CD4-positive, CD25-positive, alpha-beta regulatory T cell (primary cell): ENCODE measurements at places on chromosomes 2 and 18.

- H3K4me3 ChIP-seq, result no peak overlapping the region
- no peaks in the 10 kb centered on the region for H3K36me3 ChIP-seq
- no peak for DNase-seq
- no peak overlapping the region for H3K27ac ChIP-seq
Observed at GRCh38 chr2:33213648-33214047, 262.8 kb upstream of the RASGRP3 start.

DNA sequence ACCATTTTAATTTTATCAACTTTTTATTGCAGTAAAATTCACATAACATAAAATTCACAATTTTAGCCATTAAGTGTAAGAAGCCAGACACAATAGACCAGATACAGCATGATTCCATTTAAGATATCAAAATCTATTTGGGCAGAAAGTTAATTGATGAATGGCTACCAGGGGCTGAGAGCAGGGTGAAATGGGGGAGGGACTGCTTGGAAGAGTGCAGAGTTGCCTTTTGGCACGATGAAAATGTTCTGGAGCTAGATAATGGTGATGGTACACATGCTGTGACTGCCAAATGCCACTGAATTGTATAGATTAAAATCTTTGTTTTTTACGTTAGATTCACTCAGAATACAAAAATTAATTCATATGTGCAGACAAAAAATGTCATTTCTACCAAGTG lies 289.3 kb upstream of the HNMT start:
- no peak overlapping the region for H3K4me3 ChIP-seq

DNA sequence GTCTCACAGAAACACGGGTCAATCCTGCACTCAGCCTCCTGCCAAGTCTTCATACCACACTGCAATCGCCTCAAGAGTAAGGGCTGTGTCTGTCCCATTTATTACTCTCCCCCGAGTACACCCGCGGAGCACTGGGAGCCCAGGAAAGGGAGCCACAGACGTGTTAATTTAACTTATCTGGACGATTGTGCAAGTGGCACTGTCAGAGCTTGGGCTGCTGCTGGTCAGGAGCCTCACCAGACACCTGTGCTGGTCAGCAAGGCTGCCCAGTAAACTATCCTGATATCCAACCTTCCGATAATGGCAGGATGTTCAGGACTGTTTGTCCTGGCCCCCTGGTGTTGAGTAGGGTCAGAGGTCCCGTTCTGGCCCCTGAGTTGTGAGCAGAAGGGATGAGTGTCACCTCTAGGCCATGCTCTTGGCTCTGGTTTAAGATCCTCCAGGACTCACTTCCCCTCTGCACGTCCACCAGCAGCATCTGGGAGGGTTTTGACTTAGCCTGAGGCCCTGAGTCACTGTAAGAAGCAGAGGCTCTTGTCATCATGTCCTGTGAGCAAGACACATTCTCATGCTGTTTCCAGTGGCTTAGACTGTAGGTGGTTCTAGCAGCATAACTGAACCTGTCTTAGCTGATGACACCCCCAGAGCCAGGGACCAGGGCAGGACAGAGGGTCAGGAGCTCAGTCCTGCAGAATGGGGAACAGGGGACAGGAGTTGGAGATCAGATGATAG lies 82.5 kb upstream of the ARL4C start:
- DNase-seq, result no peak
- no peaks in the 10 kb centered on the region for H3K4me1 ChIP-seq
- no peak overlapping the region for H3K4me3 ChIP-seq
- no peaks in the 10 kb centered on the region for H3K36me3 ChIP-seq
- no peak overlapping the region for H3K27ac ChIP-seq
- H3K27me3 ChIP-seq, result peaks cover 6% of the 10 kb centered on the region

GRCh38 chr2:209913786-209914345 lies 88.6 kb upstream of the RPE start:
- no peak for DNase-seq
- no peaks in the 10 kb centered on the region for H3K27me3 ChIP-seq
- no peaks in the 10 kb centered on the region for H3K4me1 ChIP-seq
- H3K4me3 ChIP-seq, result no peak overlapping the region

- H3K27ac ChIP-seq, result no peak overlapping the region
- DNase-seq, result no peak
- H3K4me1 ChIP-seq, result no peaks in the 10 kb centered on the region
- H3K27me3 ChIP-seq, result no peaks in the 10 kb centered on the region
Observed at GRCh38 chr18:11327391-11328009, 178.1 kb upstream of the PIEZO2 start.

DNA sequence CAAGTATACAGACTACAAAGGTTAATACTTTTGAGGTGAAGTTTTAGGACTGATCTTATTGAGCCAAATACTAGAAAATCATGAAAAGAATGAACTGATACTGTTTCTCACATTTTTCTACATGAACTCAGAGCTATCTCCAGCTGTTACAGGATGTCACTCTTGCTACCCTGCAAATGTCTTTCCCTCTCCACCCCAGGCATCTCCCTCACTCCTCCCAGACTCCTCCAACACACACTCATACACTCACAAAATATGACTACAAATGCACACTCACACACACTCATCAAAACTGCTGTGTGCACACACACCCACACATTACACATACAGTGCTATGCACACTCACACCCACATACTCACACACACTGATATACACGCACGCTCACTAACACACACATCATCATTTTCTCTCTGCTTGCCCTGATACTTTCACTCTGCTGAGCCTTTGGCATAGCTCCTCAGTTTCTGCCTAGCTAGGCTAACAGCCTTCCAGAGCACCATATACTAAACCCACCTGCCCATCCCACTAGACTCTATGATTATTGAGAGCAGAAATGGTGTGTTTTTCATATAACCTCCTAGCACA lies 273.3 kb downstream of the CD226 start:
- no peak overlapping the region for H3K27ac ChIP-seq
- H3K36me3 ChIP-seq, result no peaks in the 10 kb centered on the region
- no peaks in the 10 kb centered on the region for H3K27me3 ChIP-seq
- no peak overlapping the region for H3K4me3 ChIP-seq

- no peaks in the 10 kb centered on the region for H3K36me3 ChIP-seq
- H3K27ac ChIP-seq, result no peak overlapping the region
- no peak overlapping the region for H3K4me3 ChIP-seq
- peaks cover 2% of the 10 kb centered on the region for H3K4me1 ChIP-seq
Observed at GRCh38 chr2:61911510-61911909, 6.0 kb downstream of the COMMD1 start.

DNA sequence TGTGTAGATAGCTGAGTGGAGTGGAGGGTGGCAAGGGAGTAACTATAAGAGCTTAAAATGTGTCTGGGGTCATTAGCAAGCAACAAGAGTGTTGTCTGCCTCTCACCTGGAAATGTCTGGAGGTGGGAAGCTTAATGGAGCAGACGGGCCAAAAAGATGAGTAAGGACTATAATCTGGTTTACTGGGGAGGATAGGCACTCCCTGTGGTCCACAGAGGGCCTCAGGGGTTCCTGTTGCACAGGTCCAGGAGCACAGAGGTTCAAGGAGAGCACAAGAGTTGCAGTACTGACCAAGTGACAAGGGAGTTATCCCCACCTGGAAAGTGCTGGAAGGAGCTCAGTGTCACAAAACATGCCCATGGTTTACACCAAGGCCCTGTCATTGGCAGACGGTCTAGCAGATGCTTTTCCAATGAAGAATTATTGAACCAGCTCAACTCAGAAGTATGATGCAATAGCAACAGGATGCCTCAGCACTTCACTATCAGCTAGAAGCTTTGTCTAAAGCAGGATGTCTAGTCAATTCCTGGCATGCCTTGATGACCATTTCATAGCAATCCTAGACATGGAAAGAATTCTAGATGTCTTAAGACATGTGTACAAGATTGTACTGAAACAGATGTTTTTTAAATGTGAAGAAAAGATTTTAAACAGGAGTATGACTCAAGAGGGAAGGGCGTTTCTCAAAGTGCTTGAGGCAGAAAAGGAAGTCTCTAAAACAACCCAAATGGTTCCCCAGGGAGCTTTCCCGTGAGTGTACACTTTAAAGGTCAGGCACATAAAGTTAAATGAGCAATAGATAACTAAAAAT lies 62.9 kb upstream of the SERPINE2 start:
- H3K4me3 ChIP-seq, result no peak overlapping the region
- H3K27ac ChIP-seq, result no peak overlapping the region
- H3K4me1 ChIP-seq, result no peaks in the 10 kb centered on the region
- DNase-seq, result no peak
- H3K36me3 ChIP-seq, result no peaks in the 10 kb centered on the region

- H3K36me3 ChIP-seq, result no peaks in the 10 kb centered on the region
- no peaks in the 10 kb centered on the region for H3K4me1 ChIP-seq
- no peak overlapping the region for H3K4me3 ChIP-seq
- no peak overlapping the region for H3K27ac ChIP-seq
- H3K27me3 ChIP-seq, result no peaks in the 10 kb centered on the region
Observed at GRCh38 chr2:8346706-8347430, 335.0 kb upstream of the ID2 start.
